ENCODE measurements at places on chromosomes 6 and 20. TPM values are rescaled to one million over a fixed set of nuclear protein-coding genes. Genes with fewer than 3 reads are reported as not detected.

- H3K4me3 ChIP-seq = no peak overlapping the region
- H3K27me3 ChIP-seq = no peaks in the 10 kb centered on the region
- no peak overlapping the region for H3K27ac ChIP-seq
Measured at GRCh38 chr6:41901882-41902519, 6.8 kb upstream of the USP49 start.

GRCh38 chr6:111642463-111643158 is 36.9 kb upstream of the TRAF3IP2 start:
- no peak overlapping the region for H3K4me3 ChIP-seq
- H3K4me1 ChIP-seq = no peaks in the 10 kb centered on the region
- H3K27me3 ChIP-seq = no peaks in the 10 kb centered on the region
- DNase-seq = no peak
- H3K27ac ChIP-seq = no peak overlapping the region
- peaks cover under 1% of the 10 kb centered on the region for H3K36me3 ChIP-seq

The TGM3 gene
- not detected for total RNA-seq

DNA sequence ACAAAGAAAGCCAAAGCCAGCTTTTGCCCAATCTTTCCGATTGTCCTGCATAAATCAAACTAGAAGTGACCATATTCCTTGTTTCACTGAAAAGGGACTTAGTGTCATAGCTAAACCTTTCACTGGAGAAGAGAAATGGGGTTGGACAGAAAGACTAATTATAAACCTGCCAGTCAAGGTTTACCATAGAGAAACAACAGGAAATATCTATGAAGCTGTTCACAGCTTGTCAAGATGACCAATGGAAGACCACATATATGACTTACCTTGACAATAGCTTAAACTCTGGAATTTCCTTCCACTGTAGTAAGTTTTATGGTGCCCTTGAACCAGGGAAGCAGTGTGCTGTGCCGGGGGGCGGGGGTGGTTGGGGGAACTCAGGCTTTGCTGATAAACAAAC is 107.7 kb upstream of the PHACTR1 start:
- no peaks in the 10 kb centered on the region for H3K4me1 ChIP-seq
- H3K36me3 ChIP-seq = no peaks in the 10 kb centered on the region
- no peak overlapping the region for H3K27ac ChIP-seq
- DNase-seq = no peak

The MUCL3 gene
- not detected for total RNA-seq

DNA sequence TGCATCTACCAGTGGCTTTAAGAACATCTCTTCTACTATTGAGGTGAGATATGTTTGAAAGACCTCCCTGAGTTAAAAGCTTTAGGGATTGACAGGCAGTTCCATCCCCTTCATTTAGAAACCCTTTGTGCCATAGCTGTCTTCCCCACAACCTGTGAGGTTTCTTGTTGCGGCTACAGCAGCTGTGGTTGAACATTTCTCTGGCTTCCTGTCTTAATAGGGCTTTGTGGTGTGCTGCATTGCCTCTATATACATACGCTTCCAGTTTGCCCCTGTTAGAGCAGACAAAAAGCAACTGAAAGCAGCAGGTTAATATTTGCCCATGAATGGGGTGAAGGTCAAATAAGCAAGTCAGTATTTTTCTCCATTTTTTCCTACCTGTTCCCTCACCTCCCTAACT is 210.2 kb downstream of the TMEM200A start:
- peaks cover 4% of the 10 kb centered on the region for H3K36me3 ChIP-seq
- H3K27me3 ChIP-seq = no peaks in the 10 kb centered on the region
- DNase-seq = peak; percentile 71
- H3K4me3 ChIP-seq = peak overlapping the region; percentile 57
- peak overlapping the region; percentile 81 for H3K27ac ChIP-seq

GRCh38 chr6:40395066-40395697 is 192.0 kb downstream of the LRFN2 start:
- H3K27me3 ChIP-seq = no peaks in the 10 kb centered on the region
- no peaks in the 10 kb centered on the region for H3K36me3 ChIP-seq
- DNase-seq = no peak
- no peak overlapping the region for H3K4me3 ChIP-seq

The RAB44 gene
- 7.9 TPM for total RNA-seq
